ENCODE measurements at places on chromosomes 16 and 17.

- no peak for DNase-seq
Observed at GRCh38 chr17:74786431-74787055, 10.4 kb upstream of the NAT9 start.

GRCh38 chr16:30755955-30756780, 5.7 kb downstream of the CFAP119 start:
- no peak for DNase-seq

DNA sequence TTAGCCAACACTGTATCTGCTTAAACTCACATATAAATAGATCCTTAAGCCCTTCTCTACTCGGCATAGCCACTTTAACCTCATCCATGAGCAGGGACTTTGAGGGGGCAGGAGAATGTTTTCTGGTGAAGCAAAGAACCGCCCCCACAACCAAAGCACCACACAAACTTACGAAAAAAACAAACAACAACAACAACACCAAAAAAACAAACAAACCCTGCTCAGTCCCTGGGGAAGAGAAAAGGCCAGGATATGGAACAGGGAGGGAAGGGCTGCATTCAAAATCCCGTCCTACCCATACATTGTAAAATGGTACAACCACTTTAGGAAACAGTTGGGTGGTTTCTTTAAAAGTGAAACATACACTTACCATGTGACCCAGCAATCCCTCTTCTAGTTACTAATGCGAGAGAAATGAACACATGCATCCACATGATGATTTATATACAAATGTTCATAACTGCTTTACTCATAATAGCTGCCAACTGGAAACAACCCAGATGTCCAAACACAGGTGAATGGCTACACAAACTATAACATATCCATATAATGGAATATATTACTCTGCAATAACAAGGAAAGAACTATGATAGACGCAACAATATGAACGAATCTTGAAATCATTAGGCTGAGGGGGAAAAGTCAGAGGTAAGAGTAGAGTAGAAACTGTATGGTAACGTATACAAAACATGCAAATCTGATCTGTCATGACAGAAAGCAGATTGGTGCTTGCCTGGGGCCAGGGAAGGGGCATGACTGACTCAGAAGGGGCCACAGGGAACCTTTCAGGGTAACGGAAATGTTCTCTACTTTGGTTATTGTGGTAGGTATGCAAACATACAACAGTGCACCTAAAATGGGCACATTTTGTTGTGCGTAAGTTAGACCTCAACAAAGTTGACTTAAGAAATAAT, 37.7 kb upstream of the TOB1 start:
- DNase-seq, result peak; percentile 67

DNA sequence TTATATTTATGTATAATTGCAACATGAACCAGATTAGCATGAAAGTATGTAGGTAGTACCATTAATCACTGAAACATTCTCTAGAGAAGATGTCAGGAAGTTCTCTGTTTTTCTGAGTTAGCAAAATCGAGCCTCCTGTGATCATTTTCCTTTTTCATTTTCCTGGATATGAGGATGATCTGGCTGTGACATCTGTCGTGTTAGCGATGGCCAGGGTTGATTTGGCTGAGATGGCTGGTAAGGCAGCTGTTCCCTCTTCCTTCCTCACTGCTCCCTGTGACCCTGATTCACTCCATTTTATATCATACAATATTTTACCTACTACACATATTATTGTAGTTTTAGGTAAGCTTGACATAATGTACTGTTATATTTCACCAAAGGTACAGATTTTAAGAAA, 10.3 kb downstream of the CNTNAP4 start:
- DNase-seq, result no peak

DNA sequence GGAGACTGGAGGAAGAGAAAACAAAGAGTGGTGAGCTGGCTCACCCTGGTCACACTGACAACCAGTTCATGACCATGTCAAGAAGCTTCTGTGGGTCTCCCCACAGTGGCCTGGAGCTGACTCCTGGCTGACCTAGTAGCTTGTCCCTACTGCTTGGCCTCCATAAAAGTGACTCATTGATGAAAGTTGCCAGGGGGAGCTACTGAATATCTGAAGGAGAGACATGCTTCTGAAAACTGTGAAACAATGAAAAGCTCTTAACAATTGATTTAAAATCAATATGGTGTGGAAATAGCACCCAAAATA, 22.0 kb downstream of the SMPD3 start:
- no peak for DNase-seq

DNA sequence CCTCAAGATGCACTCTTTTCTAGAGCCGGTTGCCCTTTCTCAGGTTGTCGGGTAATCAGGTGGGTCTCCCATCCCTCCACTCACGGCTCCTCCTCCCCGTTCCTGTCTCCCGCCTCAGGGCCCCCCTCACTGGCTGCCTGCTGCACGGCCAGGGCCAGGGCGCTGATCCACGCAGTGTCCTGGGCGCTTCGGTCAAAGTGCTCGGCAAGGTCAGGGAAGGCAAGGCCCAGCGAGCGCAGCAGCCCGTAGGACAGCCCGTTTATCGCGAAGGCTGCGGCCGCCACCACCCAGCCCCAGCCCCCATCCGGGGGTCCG, 753 bp downstream of the SLC16A11 start:
- DNase-seq, result no peak

DNA sequence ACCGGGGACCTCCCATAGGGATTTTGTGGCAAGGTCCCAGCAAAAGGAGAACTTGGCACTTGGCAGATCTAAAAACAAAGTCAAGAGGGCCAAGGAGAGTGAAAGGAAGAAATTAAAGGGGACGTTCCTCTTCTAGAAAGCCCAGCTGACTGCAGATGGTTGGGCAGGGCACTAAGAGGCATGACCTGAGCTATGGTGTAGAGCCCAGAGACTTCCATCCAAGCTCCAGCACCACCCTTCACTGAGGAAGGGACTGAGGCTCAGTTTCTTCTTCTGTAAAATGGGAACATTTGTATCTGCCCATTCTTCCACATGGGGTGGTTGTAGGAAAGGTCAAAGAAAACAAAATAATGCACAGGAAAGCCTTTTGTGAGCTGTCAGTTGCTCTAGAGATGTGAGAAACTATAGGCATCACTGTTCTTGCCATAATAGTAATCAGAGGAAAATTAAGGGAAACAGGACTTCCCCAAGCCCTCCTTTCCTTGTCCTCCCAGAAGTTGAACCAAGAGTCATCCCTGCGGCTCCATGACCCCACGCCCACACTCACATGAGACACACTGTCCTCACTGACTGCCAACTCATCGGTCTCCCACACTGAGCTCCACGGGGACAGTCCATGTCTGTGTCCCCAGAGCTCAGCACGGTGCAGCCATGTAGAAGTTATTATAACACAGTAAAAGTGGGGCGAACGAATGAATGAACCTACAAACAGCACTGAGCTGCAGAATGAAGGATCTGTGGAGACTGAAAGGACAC, 10.4 kb downstream of the CD300LF start:
- no peak for DNase-seq

GRCh38 chr17:68987966-68988365, 32.8 kb upstream of the ABCA8 start:
- DNase-seq, result no peak

DNA sequence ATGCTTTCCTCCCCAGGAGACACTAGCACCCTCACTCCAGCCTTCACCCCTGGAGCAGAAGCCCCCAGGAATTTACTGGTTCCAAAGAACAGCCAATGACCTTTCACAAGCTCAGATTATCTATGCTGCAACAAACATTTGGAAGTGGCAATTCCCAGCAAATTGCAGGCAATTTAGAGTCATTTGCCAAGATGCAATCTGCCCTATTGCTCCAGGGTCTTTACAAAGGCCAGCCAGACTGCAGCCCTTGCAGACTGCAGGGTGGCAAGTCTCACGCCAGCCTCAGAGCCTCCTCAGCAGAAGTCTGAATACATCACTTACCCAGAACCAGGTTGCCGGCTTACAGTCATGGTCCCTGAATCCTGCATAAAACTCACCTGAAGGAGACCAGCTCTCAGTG, 21.8 kb downstream of the AXIN1 start:
- no peak for DNase-seq

- no peak for DNase-seq
Observed at GRCh38 chr16:65021852-65022595, 99.8 kb downstream of the CDH11 start.

DNA sequence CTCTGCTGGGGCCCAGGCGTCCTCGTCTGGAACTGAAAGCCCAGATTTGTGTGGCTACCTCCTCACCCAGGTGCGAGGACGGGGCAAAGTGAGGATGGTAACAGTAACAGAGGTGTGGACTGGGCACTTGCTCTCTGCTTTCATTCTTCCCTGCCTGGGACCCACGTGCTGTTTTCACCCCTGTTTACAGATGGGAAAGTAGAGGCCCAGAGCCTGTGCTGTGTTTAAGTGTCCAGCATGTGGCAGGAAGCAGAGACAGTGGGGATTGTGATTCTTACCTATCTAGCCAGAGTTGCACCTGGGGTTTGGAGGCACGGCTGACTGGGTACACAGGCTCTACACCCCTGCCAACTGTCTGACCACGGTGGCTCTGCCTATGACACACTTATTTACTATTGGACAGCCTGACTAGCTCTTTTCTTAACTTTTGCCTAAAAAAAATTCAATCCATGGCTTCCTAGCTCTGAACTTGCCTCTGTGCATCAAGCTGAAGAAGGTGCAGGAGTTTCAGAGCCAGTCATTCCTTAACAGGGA, 155.4 kb downstream of the CLEC16A start:
- DNase-seq, result no peak

GRCh38 chr17:72725433-72726068, 366.9 kb downstream of the SLC39A11 start:
- DNase-seq, result peak; percentile 38

- DNase-seq, result no peak
Observed at GRCh38 chr17:57498443-57498842, 242.1 kb downstream of the MSI2 start.

- DNase-seq, result no peak
Observed at GRCh38 chr17:28133562-28133970, 91.1 kb downstream of the NLK start.

DNA sequence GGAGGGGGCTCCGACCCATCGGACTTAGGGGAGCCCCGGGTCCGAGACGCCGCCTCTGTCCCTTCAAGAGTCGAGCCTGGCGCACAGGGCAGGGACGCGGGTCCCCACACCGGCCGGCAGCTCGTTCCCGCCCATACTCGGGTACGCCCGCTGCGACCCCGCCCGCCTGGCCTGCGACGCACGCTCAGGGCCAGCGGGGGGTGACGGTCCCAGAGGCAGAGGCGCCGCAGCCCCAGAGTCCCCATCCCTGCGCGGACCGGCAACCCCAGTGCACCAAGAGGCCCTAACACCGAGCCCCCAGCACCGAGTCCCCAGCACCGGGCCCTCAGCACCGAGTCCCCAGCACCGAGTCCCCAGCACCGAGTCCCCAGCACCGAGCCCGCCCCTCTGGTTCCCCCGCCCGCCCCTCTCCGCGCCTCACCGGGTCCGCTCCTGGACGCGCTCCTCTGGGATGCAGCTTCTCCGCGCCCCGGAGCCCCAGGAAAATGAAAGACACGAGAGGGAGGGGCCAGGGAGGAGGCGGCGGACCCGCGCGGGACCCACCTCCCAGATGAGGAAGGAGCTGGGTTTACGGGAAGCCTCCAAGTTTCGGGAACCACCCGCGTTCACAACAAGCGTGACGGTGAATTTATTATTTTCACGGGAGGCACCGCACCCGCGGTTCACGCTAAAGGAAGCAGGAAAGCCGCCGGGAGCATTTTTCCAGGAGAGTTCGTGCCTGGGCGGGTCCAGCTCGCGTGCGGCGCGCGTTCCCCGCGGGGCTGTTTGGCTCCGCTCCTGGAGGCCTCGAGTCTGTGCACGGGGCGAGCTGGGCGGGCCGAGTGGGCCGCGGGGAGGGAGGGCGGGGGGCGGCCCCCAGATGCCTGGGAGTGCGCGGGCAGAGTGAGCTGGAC, at the start of gene SECTM1:
Gene SECTM1 (minus strand): TSS at position 488 of the 893 bp plus-strand sequence. CDS start 6,526 bp downstream, outside the sequence.
- no peak for DNase-seq
